ENCODE measurements at places on chromosomes 5 and 9.

- no peak for DNase-seq
Measured at GRCh38 chr5:134246771-134247427, 21.0 kb upstream of the PPP2CA start.

DNA sequence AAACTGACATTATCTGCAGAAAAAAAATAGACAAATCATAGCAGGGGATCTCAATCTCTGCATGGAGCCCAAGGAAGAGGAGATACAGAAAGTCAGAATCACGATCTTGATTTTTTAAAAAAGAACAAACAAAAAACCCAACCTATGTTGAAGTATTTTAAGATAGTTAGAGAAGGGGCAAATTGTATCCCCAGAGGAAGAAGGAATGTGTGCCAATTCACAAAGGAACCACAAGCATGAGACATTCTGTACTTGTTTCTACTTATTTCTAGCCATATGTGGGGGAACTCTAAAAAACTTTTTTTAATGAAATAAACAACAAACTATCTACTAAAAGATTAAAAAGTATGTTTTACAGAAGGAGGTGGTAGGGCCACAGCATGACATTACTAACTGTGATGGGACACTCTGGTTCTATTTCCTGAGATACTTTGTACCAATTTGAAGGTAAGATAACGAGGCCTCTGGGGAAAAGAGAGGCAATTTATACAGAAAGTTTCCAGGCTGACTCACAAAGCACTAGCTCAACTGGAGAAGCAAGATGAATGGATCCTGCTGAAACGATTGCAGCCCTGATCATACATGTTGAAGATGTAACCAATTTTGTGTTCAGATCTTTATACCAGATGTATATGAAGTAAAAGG lies 22.5 kb downstream of the RANBP3L start:
- DNase-seq = no peak

GRCh38 chr5:109318455-109319108 lies 91.2 kb downstream of the PJA2 start:
- DNase-seq = no peak

- peak; percentile 86 for DNase-seq
Measured at GRCh38 chr9:33748633-33749304, 46.6 kb upstream of the PRSS3 start.

DNA sequence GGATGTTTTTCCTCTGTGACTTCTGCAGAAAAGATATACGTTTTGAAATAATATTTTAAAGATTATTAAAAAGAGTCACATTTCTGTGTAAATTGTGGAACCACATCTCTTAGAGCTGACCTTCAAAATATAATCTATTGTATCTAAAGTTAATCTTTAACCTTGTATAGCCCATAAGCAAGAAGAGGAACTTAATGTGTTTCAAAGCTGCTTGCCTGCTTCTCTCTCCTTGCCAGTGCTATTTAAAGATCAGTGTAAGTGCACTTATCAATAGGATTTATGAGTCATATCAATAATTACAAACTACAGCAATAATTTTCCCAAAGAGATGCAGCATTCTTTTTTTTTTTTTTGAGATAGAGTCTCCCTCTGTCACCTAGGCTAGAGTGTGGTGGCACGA lies 29.4 kb upstream of the GDA start:
- DNase-seq = no peak

GRCh38 chr5:36108758-36109460 lies 42.2 kb upstream of the UGT3A2 start:
- no peak for DNase-seq

GRCh38 chr9:4741365-4742089 lies 525 bp upstream of the AK3 start:
- DNase-seq = no peak

DNA sequence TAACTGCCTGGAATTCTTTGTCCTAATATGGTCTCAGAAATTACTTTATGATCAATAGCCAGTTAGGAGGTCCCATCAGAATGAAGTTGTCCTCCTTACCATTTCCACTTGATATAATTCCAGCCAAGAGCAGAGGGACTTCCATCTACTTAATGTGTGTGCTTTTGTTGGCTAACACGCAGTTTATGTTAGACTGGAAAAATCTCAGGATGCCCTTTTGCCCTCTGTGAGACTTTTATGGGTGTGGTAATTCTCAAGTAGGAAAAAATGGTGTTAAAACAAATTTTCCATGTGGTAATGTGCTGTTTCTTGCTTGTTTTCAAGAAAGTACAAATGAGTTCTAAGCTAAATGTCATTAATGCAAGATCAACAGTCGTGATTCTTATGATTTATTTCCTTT lies 327.1 kb downstream of the MTRR start:
- no peak for DNase-seq

DNA sequence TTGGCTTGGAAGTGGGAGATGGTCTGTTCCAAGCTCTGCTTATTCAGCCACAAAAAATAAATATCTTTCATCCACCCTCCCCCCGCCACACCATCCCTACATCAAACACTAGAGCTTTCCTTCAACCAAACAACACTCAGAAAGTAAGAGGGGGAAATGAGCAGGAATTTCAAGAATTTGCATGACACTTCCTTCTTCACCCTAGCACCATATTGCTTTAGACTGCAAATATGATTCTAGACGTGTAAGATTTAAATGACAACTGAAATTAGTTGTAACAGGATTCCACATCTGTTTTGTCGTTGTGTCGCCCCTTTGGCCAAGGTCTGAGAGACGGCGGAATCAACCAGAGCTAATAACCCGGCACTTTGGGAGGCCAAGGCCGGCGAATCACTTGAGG lies 88.5 kb downstream of the NDFIP1 start:
- no peak for DNase-seq

DNA sequence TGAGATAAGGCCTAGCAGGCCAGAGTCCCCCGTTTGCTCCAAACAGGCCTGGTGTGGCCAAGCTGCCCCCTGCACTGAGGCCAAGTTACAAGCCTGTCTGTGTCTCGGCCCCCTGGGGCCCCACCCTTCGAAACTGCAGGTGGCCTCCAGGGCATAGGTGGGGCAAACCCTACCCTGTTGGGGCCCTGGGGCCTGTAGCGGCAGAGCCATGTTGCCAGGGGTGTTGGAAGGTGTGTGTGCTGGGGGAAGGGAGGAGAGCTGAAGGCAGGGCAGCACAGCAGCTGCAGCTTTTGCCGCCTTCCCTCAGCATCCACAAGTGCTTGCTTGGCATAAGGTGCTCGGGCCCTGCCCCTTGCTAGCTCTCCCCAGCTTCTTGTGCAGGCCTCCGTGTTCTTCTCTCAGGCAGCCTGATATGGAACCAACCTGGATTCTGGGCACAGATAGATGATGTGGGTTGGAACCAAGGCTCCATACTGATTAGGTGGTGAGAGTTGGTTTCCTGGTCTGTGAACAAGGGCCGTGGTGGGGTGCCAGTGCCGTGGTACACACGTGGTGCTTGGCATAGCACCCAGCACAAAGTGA lies 12.7 kb downstream of the IRF1 start:
- DNase-seq = no peak

DNA sequence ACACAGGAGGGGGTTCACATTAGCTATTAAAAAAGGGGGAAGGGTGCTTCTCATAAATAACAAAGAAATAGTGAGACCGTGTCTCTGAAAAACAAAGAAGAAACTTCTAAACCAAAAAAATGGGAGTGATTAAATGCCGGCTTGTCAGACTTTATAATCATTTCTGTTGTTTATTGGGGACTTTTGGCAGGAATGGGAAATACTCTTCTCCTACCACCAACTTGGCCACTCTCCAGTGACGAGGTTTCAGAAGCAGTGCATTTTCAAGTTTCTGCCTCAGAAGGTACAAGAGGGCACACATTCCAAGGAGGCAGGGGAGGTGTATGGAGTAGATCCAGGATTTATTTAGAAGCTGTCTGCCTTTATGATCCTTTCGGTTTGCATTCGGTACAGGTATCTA lies 46.2 kb downstream of the LIX1 start:
- DNase-seq = no peak

- DNase-seq = no peak
Measured at GRCh38 chr9:126038790-126039189, 287.8 kb upstream of the MVB12B start.

GRCh38 chr5:122999947-123000563 lies 36.5 kb downstream of the PPIC start:
- no peak for DNase-seq

DNA sequence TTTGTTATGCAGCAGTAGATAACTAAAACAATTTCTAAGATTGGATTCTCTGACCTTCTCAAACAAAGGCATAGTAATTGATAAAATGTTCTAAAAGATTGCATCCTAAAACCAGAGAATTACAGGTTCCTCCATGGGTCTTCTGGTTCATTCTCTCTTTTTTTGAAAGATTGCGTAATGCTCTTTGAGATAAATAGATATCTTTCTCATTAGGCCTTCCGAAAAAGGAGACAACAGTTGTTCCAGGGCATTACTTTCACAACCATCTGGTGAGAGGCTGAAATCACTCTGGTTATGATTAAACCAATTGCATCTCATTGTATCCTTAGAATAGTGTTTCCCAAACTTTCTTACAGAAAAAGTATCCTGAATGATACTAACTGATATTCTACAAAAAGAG lies 174.7 kb upstream of the NREP start:
- DNase-seq = no peak

DNA sequence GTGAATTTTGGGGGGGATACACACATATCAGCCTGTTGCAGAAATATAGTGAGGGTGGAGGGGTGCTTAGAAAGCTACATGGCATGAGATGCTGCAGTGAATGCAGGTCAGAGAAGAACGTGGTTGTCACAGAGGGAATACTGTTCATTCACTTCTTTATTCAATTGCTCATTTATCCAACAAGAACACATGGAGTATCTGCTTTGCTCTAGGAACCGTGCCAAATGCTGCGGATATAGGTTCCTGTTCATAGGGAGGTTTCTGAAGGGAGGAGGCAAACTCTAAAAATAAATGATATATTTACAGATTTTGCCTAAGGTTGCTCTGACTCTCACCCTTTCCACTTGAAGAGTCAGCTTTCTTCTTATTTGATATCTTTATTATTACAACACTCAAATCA lies 444.3 kb upstream of the CLINT1 start:
- DNase-seq = no peak

DNA sequence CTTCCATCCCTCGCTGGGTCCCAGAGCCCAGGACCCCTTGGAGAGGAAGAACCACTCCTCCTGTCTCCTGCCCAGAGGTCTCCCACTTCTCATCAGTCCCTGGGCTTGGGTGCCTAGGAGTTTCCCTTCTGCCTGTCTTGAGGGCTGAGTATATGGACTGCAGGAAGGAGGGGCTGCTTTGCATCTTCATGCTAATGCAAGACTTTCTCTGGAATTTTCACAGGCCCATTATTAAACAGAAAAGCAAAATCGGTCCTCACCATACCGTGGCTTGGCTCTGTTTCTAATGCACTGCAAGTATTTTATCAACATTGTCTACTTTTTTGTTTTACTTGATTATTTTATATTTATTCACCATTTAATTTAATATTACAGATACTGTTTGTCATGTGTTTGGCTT lies 34.5 kb downstream of the TRIO start:
- no peak for DNase-seq

GRCh38 chr5:74341221-74341620 lies 299.3 kb downstream of the ENC1 start:
- no peak for DNase-seq

GRCh38 chr5:61055434-61056006 lies 106.7 kb downstream of the SMIM15 start:
- DNase-seq = peak; percentile 19

- DNase-seq = no peak
Measured at GRCh38 chr5:178899289-178899688, 3.6 kb downstream of the ZFP2 start.

DNA sequence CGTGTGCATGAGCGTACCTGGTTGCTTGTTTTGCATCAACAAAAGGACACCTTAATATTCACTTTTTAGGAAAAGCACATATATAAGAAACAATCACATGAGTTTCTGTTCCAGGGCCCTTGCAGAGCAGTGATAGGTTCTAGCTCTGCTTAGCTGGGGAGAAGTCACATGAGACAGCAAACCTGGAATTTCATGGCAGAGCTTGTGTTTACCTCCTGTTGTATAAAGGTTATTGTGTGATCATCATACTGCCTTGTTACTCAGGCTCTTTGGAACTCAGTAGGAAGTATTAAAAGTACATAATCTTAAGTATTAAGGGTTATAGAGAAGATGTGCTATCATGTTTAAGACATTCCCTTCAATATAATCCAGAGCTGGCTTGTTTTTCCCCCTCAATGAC lies 18.0 kb upstream of the VLDLR start:
- DNase-seq = no peak

GRCh38 chr5:170819824-170820223 lies 36.3 kb downstream of the GABRP start:
- DNase-seq = no peak

GRCh38 chr5:42059291-42059690 lies 134.2 kb downstream of the FBXO4 start:
- no peak for DNase-seq

DNA sequence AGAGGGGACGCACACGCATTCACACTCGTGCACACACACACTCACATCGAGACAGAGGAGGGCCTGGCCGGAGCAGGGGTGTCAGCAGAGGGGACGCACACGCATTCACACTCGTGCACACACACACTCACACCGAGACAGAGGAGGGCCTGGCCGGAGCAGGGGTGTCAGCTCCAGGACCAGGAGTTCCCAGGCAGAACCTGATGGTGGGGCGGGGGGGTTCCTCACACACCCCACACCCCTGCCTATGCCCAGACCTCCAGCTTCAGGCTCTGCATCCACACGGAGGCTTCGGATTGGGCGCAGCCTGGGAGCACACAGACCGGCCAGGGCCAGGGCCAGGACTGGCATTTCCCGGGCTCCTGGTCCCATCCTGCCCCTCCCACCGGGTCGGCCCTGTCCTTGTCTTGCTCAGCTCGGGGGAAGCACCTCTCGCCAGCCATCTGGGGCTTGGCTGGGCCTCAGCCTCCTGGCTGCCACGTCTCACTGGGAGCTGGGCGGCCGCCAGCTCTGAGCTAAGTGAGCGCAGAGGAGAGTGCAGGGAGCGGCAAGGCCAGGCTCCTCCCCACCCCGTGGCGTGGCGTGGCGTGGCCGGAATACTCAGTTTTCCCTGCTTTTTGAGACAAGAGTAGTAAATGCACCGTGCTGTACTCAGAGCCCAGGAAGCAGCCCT lies 31.3 kb downstream of the ADAMTS2 start:
- no peak for DNase-seq

GRCh38 chr5:162190-162564 lies 29.1 kb upstream of the LRRC14B start:
- DNase-seq = no peak

GRCh38 chr5:131672776-131673175 lies 37.7 kb upstream of the RAPGEF6 start:
- DNase-seq = no peak

GRCh38 chr5:14348142-14348541 lies 205.0 kb downstream of the TRIO start:
- no peak for DNase-seq

- DNase-seq = no peak
Measured at GRCh38 chr5:168356171-168356570, 64.7 kb downstream of the WWC1 start.

- DNase-seq = no peak
Measured at GRCh38 chr5:169268019-169268418, 32.9 kb downstream of the SLIT3 start.

Data from Jurkat, Clone E6-1 (cell line).